GM12878 (cell line): ENCODE measurements at places on chromosomes 1 and 21.

DNA sequence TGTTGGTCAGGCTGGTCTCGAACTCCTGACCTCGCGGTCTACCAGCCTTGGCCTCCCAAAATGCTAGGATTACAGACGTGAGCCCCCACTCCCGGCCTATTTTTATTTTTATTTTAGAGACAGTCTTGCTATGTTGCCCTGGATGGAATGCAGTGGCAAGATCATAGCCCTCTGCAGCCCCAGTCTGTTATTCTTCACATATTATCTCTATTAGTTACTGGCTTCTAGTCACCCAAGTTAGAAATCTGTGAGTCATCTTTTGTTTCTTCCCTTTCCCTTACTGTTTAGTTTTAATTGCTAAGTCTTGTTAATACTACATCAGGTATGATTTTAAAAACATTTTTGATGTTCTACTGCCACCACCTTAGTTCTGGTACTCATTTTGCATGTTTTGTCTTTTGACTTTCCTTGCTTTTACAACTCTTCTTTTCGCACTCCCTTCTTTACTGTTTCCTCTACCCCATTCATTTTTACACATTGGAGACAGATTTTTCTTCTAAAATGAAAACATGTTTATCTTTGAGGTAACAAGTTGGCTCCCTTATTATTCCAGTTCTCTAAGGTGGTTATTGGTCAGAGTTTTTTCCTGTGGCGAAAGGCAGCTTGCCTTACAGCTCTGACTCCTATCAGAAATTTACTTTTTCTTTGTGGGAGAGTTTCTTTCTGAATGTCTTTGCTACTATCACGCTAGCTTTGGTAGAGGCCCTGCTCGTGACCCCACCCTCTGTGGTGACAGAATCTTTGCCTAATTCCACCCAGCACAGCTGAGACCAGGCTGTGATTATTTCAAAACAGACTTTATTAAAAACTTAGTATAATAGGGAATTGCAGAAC is 19.5 kb downstream of the ZMYM4 start:
- H3K27me3 ChIP-seq, result no peaks in the 10 kb centered on the region
- no peaks in the 10 kb centered on the region for H3K4me1 ChIP-seq
- no peak overlapping the region for H3K4me3 ChIP-seq
- H3K36me3 ChIP-seq, result no peaks in the 10 kb centered on the region

DNA sequence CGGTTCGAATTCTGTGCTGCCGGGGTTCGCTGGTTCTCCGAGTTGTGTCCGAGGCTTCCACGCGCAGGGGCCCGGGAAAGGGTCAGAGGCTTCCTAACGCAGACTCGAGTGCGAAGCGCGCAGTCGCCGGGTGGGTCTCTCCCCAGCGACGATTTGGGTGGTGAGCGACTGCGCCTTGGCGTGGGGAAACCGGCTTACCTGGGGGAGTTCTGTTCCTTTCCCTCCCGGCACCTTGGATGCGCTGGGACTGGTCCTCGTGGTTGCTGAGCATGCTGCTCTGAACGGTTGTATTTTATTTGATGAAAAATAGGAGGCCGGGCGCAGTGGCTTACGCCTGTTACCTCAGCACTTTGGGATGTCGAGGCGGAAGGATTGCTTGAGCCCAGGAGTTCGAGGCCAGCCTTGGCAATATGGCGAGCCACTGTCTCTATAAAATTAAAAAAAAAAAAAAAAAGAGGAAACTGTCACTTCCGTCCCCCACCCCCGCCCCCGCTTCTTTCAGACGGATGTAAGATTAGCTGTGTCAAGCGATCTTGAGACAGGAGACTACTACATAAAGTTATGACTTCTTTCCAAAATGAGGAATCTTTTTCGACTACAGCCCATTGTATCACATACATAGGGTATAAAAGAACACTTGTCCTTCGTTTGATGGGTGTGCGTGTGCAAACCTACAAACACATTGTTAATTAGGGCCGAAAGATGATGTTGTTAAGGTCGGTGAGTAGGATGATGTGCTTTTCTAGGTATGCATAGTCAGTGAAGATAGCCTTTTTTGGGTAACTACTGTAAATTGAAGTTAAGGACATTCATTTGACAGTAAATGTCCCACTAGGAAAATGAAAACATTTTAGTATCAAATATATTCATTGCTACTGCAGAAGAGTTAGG is at the start of gene CCDC18:
Gene CCDC18, plus strand, starts transcription at position 2 of the 891 bp plus-strand sequence. CDS start 2,638 bp downstream, outside the sequence.
- H3K4me1 ChIP-seq, result peaks cover under 1% of the 10 kb centered on the region
- DNase-seq, result peak; percentile 56
- H3K4me3 ChIP-seq, result peak within 1 kb of the TSS; percentile 95
- H3K27me3 ChIP-seq, result no peaks in the 10 kb centered on the region

DNA sequence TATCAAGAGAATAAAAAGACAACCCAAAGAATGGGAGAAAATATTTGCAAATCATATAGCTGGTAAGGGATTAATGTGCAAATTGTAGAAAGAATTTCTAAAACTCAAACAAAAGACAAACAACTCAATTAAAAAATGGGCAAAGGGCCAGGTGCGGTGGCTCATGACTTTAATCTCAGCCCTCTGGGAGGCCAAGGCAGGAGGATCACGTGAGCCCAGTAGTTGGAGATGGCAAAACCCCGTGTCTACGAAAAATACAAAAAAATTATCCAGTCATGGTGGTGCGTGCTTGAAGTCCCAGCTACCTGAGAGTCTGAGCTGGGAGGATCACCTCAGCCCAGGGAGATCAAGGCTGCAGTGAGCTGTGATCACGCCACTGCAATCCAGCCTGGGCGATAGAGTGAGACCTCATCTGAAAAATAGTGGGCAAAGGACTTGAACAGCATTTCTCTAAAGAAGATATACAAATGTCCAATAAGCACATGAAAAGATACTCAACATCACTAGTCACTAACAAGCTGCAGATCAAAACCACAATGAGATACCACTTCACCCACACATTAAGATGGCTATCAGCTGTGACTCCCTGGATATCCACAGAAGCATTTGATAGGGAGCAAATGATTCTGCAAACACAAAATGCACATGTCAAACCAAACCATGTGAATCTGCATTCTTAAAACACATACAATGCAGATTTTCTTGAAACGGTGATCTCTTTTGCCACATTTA is 20.9 kb downstream of the SLC30A1 start:
- no peaks in the 10 kb centered on the region for H3K27me3 ChIP-seq
- no peak for DNase-seq
- H3K4me1 ChIP-seq, result no peaks in the 10 kb centered on the region
- no peak overlapping the region for H3K27ac ChIP-seq

DNA sequence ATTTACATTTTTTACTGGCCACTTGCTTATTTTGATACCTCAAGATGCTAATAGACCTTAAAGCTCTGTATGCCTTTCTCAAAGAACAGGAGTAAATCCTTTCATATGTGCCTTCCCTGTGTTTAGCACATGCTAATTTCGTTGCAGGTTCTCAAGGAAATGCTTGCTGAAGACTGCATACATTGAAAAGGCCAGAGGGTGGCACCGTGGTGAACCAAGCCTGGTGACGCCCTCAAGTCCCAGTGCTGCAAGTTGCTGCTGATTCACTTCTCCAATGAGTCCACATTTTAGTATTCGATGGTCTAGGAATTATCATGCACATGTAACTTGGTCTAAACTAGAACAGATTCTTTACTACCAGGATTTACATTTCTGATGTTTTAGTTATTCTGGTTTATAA is 94.1 kb downstream of the CLDN17 start:
- no peaks in the 10 kb centered on the region for H3K36me3 ChIP-seq
- H3K27ac ChIP-seq, result no peak overlapping the region
- DNase-seq, result no peak
- H3K27me3 ChIP-seq, result no peaks in the 10 kb centered on the region
- H3K4me3 ChIP-seq, result no peak overlapping the region
- H3K4me1 ChIP-seq, result no peaks in the 10 kb centered on the region

- no peak overlapping the region for H3K27ac ChIP-seq
- H3K36me3 ChIP-seq, result no peaks in the 10 kb centered on the region
- no peak for DNase-seq
- H3K27me3 ChIP-seq, result no peaks in the 10 kb centered on the region
- no peaks in the 10 kb centered on the region for H3K4me1 ChIP-seq
- no peak overlapping the region for H3K4me3 ChIP-seq
Measured at GRCh38 chr1:97783751-97784150, 137.1 kb downstream of the DPYD start.

- no peak overlapping the region for H3K27ac ChIP-seq
- no peak overlapping the region for H3K4me3 ChIP-seq
- H3K36me3 ChIP-seq, result peaks cover 23% of the 10 kb centered on the region
- DNase-seq, result no peak
- H3K27me3 ChIP-seq, result no peaks in the 10 kb centered on the region
- H3K4me1 ChIP-seq, result peaks cover 20% of the 10 kb centered on the region
Measured at GRCh38 chr1:154155251-154155650, 378 bp upstream of the NUP210L start.

- H3K36me3 ChIP-seq, result no peaks in the 10 kb centered on the region
- H3K27me3 ChIP-seq, result no peaks in the 10 kb centered on the region
- no peak overlapping the region for H3K4me3 ChIP-seq
- H3K27ac ChIP-seq, result no peak overlapping the region
- DNase-seq, result no peak
- H3K4me1 ChIP-seq, result no peaks in the 10 kb centered on the region
Measured at GRCh38 chr1:218201601-218202000, 83.5 kb upstream of the RRP15 start.

GRCh38 chr1:54464031-54464476 is 57.9 kb upstream of the SSBP3 start:
- no peaks in the 10 kb centered on the region for H3K36me3 ChIP-seq
- H3K4me1 ChIP-seq, result peaks cover 10% of the 10 kb centered on the region
- H3K27me3 ChIP-seq, result no peaks in the 10 kb centered on the region
- H3K27ac ChIP-seq, result no peak overlapping the region
- no peak overlapping the region for H3K4me3 ChIP-seq

- no peaks in the 10 kb centered on the region for H3K36me3 ChIP-seq
- H3K27ac ChIP-seq, result no peak overlapping the region
- H3K27me3 ChIP-seq, result no peaks in the 10 kb centered on the region
- no peak overlapping the region for H3K4me3 ChIP-seq
Measured at GRCh38 chr1:245598524-245599305, 443.9 kb downstream of the KIF26B start.

- H3K27me3 ChIP-seq, result no peaks in the 10 kb centered on the region
- no peak overlapping the region for H3K27ac ChIP-seq
- no peak overlapping the region for H3K4me3 ChIP-seq
- H3K4me1 ChIP-seq, result peaks cover 14% of the 10 kb centered on the region
Measured at GRCh38 chr1:226990133-226990716, 50.1 kb downstream of the COQ8A start.

- H3K27me3 ChIP-seq, result no peaks in the 10 kb centered on the region
- no peaks in the 10 kb centered on the region for H3K36me3 ChIP-seq
- H3K4me3 ChIP-seq, result peak within 1 kb of the TSS; percentile 100
- peak within 1 kb of the TSS; percentile 91 for H3K27ac ChIP-seq
Measured at GRCh38 chr1:15684042-15684461, at the start of gene PLEKHM2. PLEKHM2 (plus strand) TSS chr1:15684320; CDS start chr1:15684559, 239 bp downstream.

DNA sequence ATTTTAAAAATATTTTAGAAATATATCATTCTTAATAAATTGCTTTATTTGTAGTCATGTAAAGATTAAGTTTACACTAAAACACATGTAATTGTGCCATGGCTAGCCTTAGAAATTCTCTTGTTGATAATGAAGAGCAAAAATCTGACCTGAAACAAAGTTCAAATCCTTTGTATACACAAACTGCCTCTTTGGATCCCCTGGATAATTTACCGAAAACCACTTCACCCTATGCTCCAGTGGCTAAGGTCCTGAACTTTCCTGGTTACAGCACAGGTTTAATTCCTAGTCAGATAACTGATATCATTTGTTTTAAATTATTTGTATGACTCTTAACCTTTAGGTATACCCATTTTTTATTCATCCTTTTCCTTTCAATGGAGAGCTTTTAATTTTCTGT is 1093.2 kb upstream of the ADGRL4 start:
- H3K36me3 ChIP-seq, result no peaks in the 10 kb centered on the region
- no peaks in the 10 kb centered on the region for H3K4me1 ChIP-seq
- H3K4me3 ChIP-seq, result no peak overlapping the region
- DNase-seq, result no peak

- H3K27ac ChIP-seq, result no peak overlapping the region
- H3K4me3 ChIP-seq, result no peak overlapping the region
- no peaks in the 10 kb centered on the region for H3K27me3 ChIP-seq
- no peaks in the 10 kb centered on the region for H3K36me3 ChIP-seq
- DNase-seq, result no peak
Measured at GRCh38 chr1:71950579-71950978, 331.8 kb downstream of the NEGR1 start.

DNA sequence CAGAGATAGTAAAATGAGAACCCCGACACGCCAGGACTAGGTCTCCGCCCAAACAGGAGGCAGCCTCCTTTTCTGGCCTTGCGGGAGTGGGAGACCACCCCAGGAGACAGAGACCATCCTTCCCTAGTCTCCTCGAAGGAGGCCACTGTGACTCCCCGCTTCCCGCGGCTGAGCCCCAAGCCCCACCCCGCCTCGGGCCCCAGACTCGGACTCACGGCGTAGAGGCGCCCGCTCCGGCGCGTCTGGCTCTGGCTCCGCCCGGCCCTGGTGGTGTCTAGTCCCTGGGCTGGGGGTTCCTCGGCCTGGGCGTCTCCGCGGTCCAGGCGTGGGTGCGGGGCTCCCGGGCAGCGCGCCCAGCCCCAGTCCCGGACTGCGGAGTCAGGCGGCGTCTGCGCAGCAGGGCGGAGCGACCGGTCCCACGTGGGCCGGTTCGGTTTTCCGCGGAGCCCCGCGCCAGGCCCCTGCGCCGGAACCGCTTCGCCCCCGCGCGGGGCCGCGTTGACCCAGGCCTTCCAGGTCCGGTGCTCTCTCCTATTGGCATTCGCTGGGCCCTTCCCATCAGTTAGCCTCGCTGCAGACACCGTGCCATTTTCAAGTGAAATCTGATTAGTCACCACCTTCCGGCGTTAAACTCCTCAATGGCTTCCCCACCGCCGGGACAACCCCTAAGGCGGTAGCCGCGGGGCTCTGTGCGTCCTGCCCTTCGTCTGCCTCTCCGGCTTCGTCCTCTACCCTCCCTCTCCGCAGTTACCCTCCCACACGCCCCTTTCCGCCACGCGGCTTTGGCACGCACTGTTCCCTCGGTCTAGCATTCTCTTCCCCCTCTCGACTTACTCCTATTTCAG is at the start of gene C1orf216:
Gene C1orf216, minus strand, starts transcription at position 393 of the 845 bp plus-strand sequence. CDS start 2,563 bp downstream, outside the sequence.
- no peaks in the 10 kb centered on the region for H3K27me3 ChIP-seq
- no peak for DNase-seq
- H3K4me1 ChIP-seq, result peaks cover 5% of the 10 kb centered on the region
- H3K36me3 ChIP-seq, result peaks cover 3% of the 10 kb centered on the region; the same call in 1 of the 2 replicates
- H3K27ac ChIP-seq, result peak within 1 kb of the TSS; percentile 81

DNA sequence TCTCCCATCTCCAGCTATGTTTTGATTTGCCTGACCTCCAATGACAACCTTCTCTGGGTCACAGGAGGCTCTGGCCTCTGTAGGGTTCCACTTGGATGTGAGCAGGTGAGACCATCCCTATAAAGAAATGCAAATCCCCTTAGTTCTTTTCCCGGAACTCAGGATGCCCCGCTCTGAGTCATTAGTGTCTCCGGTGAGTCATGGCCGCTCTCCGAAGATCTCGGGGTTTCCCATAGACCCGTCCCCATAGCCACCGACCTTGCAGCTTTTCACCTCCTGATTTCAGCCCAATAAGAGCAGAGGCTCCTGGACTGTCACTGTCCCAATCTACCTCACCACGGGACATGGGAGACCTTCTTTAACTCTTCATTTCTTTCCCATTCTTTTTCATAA is 98.2 kb downstream of the PGBD5 start:
- H3K4me3 ChIP-seq, result no peak overlapping the region
- H3K4me1 ChIP-seq, result peaks cover 6% of the 10 kb centered on the region
- H3K27me3 ChIP-seq, result no peaks in the 10 kb centered on the region
- H3K27ac ChIP-seq, result no peak overlapping the region
